ENCODE measurements at places on chromosomes 5 and 9.

- DNase-seq, result no peak
Measured at GRCh38 chr5:174320051-174320450, 274.5 kb downstream of the NSG2 start.

- DNase-seq, result no peak
Measured at GRCh38 chr5:37400501-37400900, 21.4 kb downstream of the WDR70 start.

DNA sequence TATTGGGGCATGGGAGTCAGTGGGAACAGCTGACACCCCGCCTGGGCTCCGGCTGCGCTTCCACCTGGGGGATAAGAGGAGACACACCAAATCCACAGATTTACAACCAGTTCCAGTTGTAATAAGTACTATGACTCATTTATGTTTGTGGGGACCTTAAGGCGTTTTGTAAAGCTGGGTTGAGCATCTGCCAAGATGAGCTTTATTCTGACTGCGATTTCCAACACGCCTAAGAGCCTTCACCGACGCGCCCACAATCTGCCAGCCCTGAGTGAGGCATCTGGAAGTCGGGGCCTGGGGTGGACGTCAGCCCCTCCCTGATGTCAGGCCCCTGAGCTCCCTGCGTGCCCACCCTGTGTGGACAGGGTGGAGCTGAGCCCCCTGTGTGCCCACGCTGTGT, 14.3 kb upstream of the LHX3 start:
- no peak for DNase-seq

DNA sequence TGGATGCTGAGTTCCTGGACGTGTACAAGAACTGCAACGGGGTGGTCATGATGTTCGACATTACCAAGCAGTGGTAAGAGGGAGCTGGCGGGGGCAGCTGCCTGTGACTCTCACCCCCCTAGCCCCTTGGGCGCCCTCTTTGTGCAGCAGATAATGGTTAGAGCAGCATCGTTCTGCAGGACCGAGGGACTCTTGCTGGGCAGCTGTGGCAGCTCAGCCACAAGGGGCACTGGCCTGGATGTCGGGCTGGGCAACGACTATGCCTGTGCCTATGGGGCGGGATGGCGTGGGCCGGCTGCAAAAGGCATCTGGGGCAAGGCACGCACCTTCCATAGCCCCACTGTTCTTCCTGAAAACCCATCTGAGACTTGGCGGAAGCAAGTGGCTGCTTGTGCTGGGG, 12.9 kb upstream of the AJM1 start:
- DNase-seq, result no peak

GRCh38 chr5:81776258-81776657, 25.4 kb upstream of the SSBP2 start:
- DNase-seq, result no peak

DNA sequence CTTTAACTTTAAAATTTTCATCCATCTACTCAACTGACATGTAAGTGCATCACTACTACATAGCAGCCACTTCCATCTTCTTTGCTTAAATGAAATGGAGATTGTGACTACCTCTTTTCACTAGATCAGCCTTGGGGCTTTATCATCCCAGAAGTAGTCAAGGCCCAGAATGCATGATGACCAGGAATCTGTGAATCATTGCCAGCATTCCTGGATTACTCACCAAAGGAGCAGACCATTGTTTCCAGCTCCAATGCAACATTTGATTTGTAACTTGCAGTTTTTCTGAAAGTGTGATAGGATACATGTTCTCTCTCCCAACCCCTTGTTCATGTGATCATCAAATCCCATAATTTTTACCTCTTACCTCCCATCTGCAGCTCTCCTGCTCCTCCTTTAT, 65.1 kb downstream of the PLPPR1 start:
- no peak for DNase-seq

- DNase-seq, result no peak
Measured at GRCh38 chr9:19431361-19432171, 22.8 kb downstream of the ACER2 start.

DNA sequence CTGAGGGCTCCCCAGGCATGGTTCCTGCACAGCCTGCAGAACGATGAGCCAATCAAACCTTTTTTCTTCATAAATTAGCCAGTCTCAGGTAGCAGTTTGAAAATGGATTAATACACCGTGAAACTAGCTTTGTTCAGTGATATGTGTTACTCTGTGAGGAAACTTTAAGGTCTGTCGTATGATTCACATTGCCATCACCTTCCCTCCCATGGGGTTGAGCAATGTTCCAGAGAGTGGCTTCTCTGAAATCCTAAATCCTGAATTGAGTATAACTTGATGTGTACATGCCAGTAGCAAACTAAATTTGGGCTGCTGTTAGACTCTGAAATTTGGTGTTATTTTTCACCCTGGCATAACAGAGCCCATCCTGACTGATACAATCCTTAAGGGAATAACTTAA, 866.4 kb upstream of the C9orf72 start:
- no peak for DNase-seq

GRCh38 chr9:34465468-34465867, 6.9 kb downstream of the DNAI1 start:
- DNase-seq, result no peak

GRCh38 chr5:31273631-31274378, 80.3 kb downstream of the CDH6 start:
- DNase-seq, result no peak

DNA sequence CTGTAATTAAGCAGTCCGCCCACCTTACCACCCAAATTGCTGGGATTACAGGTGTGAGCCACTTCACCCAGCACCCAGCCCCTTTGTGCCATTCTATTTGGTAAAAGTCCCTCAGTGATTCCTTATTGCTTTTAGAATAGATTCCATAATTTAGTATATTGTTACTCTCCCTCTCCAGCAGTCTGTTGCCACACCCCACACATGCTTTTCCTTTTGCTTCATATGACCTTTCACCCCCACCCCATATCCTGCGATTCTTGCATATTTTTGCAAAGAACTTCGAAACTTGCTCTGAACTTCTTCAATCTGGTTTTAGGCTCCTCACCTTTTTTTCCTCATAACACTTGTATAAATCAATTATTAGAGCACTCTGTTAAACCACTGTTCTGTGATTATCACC, 100.2 kb downstream of the MTREX start:
- DNase-seq, result no peak

GRCh38 chr5:32953694-32954093, 242.6 kb downstream of the NPR3 start:
- DNase-seq, result no peak

DNA sequence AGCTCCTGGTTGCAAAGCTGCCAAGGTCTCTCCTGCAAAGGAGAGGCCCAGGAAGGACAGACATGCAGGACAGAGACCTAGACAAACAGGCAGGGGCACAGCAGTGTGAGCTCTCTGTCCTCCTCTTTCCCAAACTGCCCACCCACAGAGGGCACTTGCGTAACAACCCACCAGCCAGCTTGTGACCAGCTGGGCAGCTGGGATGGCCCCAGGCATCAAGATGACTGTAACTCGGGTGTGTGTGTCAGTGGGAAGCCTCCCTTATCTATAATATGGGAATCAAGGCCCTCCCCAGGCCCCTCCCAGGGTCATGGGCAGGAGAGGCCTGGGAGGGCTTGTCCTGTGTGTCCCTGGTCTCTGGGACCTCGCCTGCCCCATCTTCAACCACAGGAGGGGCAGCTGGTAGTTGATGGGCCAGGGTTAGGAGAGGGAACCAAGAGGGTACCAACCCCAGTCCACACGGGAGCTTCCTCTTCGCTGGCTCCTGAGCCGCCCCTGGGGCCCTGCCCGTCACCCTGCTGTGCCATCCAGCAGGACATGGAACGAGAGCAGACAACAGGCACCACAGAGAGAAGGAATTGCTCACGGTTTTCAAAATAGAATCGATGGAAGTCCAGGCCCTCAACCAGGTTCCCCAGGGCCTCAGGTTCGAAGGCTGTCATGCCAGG, 37.9 kb downstream of the SLC6A7 start:
- peak; percentile 69 for DNase-seq

DNA sequence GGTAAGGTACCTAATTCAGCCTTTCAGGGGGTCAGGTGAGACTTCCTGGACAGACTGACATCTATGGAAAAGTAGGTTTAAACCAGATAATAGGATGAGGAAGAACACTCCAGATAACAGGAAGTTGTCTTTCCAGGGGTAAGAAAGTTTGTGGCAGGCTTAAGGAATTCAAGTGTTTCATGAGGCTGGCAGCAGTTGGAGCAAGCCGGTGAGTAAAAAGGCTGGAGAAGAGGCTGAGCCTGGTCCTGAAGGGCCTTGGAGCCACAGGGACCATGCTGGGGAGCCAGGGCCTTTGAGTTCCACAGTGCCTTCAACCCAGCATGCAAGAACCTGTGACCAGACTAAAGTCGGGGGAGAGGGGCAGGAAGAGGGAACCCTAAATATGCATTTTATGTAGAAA, 353.4 kb downstream of the SPOCK1 start:
- DNase-seq, result peak; percentile 27

- DNase-seq, result peak; percentile 37
Measured at GRCh38 chr9:105245029-105245890, 809 bp downstream of the SLC44A1 start.

GRCh38 chr9:110015759-110016158, 192.2 kb downstream of the C9orf152 start:
- DNase-seq, result no peak

- no peak for DNase-seq
Measured at GRCh38 chr9:135990468-135991429, 29.6 kb upstream of the UBAC1 start.

DNA sequence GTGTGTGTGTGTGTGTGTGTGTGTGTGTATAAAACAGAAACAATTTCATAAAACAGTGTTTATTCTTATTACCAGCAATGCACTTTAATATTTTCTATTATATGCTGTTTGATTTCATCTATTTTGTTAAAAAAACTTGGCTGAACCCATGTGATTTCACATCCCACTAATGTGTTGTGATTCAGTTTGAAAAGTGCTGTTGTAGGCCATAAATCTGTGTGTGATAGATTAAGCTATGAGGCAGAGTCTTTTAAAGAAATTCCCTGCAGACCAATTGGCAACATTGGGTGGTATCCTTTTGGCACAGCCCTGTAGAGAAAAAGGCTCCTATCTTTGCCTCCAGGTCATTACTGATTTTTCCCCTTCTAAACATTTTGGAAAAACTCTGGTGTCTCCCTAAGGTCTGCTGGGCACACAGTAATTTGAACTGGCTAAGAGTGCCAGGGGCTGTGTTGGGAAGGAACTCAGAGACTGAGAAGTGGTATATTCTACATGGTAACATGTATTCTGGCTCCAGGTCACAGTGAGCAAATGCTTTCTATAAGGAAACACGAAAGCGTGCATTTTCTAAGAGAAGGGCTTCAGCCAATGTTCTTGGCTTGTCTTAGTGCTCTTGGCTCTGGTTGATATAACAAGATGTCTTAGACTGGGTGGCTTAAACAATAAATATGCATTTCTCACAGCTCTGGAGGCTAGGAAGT, 4.5 kb downstream of the CAMK4 start:
- no peak for DNase-seq

DNA sequence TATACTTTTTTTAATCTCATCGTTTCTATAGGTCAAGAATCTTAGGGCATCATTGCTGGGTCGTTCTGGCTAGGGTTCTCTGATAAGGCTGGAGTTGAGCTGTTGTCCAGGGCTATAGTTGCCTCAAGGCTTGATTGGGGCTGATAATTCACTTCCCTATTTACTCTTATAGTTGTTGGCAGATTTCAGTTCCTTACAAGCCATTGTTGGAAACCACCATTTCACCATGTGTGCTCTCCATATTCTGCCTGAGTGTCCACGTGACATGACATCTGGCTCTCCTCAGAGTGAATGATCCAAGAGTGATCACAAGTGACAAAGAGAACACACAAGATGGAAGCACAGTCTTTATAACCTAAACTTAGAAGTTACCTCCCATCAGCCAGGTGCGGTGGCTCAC, 852.2 kb downstream of the EFNA5 start:
- DNase-seq, result no peak

- no peak for DNase-seq
Measured at GRCh38 chr9:19148187-19148586, 20.9 kb upstream of the PLIN2 start.

All from AG20443 (cell line).